ENCODE measurements at places on chromosomes 1 and 21.

GRCh38 chr1:233025567-233025966 lies 75.2 kb downstream of the NTPCR start:
- DNase-seq = no peak

- DNase-seq = no peak
Measured at GRCh38 chr1:192986110-192986747, 72.9 kb downstream of the UCHL5 start.

GRCh38 chr21:41928621-41929220 lies 25.1 kb downstream of the C2CD2 start:
- no peak for DNase-seq

GRCh38 chr1:211910913-211911485 lies 80.4 kb upstream of the LPGAT1 start:
- no peak for DNase-seq

DNA sequence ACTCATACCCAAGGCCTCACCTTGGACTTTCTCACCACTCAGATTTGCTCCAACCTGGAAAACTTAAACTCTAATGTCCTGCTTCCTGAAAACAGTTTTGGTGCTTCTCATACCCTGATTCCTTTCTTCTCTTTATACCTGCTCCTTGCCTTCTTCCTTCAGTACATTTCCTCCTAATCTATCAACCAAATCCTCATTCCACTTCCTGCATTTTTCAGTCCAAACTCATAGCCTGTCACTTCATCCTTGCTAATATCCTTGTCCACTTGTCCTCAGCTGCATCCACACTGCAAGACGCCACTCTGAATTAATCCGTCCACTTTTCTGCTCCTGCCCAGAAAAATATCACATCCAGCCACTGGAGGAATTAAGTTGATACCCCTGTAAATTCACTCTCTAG lies 25.9 kb downstream of the PPP1R15B start:
- no peak for DNase-seq

DNA sequence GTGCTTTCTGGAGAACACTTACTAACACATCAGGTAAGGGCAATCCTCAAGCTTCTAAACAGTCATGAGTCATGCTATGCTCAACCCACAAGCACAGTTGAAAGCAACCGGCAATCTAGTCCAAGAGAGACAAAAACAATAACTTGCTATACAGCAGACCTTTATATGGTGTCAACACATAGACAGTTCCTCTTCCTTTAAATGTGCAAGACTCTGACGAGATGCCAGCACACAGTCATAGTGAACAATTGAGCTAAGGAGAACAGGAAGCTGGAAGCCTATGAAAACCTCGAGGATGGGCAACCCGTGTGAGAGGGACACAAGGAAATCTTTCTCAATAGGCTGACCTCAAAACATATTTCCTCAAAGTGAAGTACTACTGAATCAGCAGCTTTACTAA lies 5.3 kb downstream of the ADIPOR1 start:
- DNase-seq = no peak

- no peak for DNase-seq
Measured at GRCh38 chr1:187956975-187957374, 1128.2 kb downstream of the PLA2G4A start.

- no peak for DNase-seq
Measured at GRCh38 chr1:47938520-47938919, 58.7 kb downstream of the TRABD2B start.

- no peak for DNase-seq
Measured at GRCh38 chr1:29725262-29725661, 488.9 kb downstream of the PTPRU start.

- no peak for DNase-seq
Measured at GRCh38 chr1:147504801-147505311, 36.4 kb upstream of the BCL9 start.

- no peak for DNase-seq
Measured at GRCh38 chr1:950268-950667, 8.8 kb downstream of the NOC2L start.

- DNase-seq = no peak
Measured at GRCh38 chr1:116382321-116382720, 9.3 kb downstream of the ATP1A1 start.

DNA sequence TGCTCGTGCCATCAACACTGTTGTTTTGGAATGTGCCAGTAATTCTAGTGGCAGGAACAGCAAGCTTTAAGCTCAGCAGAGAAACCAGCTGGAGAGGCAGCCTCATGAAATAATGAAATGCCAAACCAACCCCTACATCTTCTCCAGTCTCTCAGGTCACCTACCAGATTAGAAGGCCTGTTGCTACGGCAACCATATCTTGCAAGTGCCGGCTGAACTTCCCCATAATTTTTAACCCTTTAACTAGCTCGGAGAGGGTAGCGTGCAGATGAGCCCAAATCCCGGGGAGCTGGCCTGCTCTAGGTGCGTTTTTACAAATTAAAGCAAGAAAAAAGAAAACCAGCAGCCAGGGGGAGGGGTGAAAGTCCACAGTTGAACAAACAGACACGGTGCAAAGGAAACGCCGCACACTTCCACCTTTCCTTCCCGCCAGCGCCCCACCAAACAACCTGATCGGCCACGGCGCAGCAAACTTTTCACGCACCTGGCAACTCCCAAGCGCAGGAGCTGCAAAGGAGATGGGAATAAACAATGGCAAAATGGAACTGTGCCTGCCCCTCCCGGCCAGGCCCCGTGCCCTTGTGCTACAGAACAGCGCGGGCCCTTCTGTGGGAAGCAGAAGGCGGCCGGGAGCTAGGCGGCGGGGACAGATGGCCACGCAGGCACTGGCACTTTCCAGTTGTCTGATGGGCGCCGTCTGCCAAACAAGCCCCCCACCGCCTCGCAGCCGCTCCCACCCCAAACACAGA lies 50.1 kb downstream of the SSBP3 start:
- no peak for DNase-seq

GRCh38 chr21:35025206-35026152 lies 23.6 kb downstream of the RUNX1 start:
- no peak for DNase-seq

- no peak for DNase-seq
Measured at GRCh38 chr21:35593000-35593502, 467.3 kb downstream of the SETD4 start.

- DNase-seq = no peak
Measured at GRCh38 chr1:9247894-9248293, 13.3 kb downstream of the H6PD start.

DNA sequence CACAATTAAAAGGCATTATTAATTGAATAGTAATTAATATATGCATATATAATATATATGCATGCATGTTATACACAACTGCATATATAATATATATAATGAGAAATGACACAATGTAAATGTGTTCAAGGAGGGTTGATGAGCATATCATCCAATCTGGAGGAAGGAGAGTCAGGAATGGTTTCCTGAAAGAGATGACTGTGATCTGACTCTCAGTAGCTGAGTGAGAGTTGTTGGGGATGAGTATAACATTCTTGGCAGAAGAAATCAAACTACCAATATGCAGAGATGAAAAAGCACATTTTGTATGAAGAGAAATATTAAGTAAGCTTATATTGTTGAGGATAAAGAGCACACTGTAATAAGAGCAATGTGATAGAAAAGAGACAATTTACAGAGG lies 37.3 kb downstream of the F13B start:
- no peak for DNase-seq

DNA sequence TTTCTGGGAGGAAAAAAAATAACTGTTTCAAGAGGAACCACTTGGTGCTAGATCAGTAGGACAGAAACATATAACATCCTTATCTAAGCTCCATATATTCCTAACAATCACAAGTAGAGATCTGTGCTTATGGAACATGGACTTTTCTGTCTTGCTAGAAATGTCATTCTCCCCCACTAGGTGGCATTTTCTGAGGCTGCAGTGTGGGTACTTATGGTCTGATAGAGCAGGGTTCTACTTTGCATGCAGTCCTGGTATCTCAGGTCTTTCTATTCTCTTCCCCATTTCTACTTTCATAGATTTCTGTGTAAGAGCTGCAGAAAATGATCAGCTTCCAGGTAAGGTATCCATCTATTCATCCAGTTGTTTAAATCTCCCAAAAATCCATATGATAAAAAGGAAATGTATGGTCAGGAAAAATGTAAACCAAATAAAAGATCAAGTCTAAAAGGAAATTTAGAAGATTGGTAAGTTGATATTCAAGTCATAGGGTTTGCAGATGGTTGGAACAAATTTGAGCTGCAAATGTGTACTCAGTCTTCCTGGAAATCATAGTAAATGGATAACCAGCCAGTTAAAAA lies 1.5 kb downstream of the ZNF684 start:
- no peak for DNase-seq

GRCh38 chr1:225875044-225875815 lies 7.0 kb downstream of the TMEM63A start:
- DNase-seq = no peak

GRCh38 chr21:42956824-42957630 lies 17.3 kb upstream of the PKNOX1 start:
- DNase-seq = no peak

- DNase-seq = no peak
Measured at GRCh38 chr21:43195121-43196021, 26.6 kb downstream of the CRYAA start.

- no peak for DNase-seq
Measured at GRCh38 chr1:155186067-155186793, 12.6 kb downstream of the TRIM46 start.

- DNase-seq = no peak
Measured at GRCh38 chr1:161198194-161198896, 509 bp downstream of the ADAMTS4 start.

- no peak for DNase-seq
Measured at GRCh38 chr1:168565825-168566224, 10.6 kb upstream of the XCL1 start.

DNA sequence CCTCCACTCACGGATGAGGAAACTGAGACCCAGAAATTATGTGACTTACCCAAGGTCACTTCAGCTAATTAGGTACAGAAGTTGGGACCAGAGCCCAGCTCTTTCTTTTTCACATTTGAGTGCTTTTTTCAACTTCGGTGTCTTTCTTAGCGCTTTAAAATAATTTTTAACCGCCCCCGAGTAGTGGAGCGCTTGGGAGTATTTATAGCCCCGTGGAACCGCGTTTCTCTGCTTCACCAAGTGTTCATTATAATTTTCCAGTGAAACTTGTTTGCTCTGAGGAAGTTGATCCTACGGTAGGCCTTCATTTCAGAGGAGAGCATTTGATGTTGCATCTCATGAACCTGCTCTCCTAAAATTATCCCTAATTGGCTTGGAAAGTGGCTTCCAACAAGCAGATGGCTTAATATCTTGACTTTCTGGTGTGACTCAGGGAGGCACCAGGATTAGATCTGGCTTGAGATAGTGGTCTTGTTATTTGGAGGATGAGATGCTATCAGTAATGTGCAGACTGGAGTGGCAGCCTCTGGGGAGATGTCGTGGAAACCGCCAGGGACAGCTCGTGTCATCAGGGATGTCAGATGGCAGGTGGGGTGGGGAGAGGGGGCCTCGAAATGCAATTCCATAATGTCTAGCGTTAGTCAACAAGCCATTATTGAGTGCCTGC lies 321.3 kb downstream of the CAMTA1 start:
- no peak for DNase-seq

- DNase-seq = peak; percentile 32
Measured at GRCh38 chr1:48093696-48094528, 96.7 kb upstream of the TRABD2B start.

- no peak for DNase-seq
Measured at GRCh38 chr1:207205614-207206061, 101.6 kb downstream of the C4BPA start.

GRCh38 chr1:22231995-22232690 lies 89.2 kb upstream of the WNT4 start:
- no peak for DNase-seq

- DNase-seq = no peak
Measured at GRCh38 chr1:110088739-110089316, 18.4 kb upstream of the ALX3 start.

DNA sequence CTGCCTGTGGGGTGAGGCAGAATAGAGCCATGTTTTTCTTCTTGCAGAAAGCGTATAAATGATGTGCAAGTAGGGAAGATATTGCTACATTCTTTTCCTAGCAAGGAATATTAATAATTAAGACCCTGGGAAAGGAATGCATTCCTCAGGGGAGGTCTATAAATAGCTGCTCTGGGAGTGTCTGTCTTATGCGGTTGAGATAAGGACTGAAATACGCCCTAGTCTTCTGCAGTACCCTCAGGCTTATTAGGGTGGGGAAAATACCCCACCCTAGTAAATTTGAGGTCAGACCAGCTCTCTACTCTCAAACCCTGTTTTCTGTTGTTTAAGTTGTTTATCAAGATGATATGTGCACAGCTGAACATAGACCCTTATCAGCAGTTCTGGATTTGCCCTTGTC lies 155.9 kb upstream of the HMCN1 start:
- no peak for DNase-seq

- DNase-seq = no peak
Measured at GRCh38 chr1:183124259-183124658, 61.8 kb upstream of the LAMC2 start.

- no peak for DNase-seq
Measured at GRCh38 chr21:34883491-34884271, 165.4 kb downstream of the RUNX1 start.

DNA sequence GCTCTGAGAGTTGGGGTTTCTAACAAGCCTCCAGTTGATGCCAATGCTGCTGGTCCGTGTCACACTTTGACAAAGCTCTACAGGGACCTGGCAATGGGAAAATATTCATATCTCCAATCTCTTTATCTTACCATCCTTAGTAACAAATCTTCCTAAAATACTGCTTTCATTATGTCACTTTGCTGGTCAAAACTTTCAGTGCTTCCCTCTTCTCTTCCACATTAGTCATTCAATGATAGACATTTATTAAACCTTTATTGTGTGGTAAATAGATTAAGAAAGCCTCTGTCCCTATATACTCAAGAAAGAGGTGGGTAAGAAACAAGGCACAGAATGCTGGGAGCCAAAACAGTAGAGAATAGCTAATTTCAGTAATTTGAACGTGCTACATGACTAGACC lies 79.3 kb downstream of the SLC44A5 start:
- no peak for DNase-seq

DNA sequence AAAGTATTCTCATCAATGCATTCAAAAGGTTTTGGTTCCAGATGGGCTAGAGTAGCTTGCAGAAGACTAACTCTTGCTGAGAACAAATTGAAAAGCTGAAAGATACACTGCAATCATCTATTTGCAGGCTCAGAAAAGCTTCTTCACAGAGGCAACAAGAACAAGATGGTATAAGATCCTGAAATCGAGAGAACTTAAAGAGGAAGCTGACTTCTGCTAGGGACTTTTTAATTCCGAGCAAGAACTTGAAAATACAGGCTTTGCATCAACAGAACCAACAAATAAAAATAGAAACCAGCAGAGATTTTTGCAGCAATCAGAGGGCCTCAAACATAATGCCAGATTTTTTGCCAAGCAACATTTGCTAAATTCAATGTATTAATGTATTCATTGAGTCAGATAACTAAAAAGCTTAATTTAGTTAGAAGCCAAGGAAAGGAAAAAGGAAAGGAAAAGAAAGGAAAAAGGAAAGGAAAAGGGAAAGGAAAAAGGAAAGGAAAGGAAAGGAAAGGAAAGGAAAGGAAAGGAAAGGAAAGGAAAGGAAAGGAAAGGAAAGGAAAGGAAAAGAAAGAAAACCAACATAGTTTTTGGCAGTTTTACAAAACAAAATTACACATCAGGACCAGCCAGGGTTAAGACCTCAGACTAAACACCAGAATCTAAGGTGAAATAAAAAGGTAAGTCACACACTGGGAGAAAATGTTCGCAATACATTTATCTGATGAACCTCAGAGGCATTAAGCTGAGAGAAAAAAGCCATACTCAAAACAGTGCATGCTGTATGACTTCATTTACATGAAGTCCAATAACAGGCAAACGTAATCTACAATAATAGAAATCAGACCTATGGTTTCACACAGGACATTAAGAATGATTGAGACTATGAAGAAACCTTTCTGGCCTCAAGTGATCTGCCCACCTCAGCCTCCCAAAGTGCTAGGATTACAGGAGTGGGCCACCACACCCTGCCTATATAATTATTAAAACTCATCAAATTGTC lies 42.6 kb downstream of the FAF1 start:
- no peak for DNase-seq
